Dermis microvascular lymphatic vessel endothelial cell (primary cell): ENCODE measurements at places on chromosomes 16 and 17. TPM values are rescaled to one million over a fixed set of nuclear protein-coding genes. Genes with fewer than 3 reads are reported as not detected.

AANAT gene
- total RNA-seq: not detected in 2 replicates

SSTR5 gene
- 0.13 and 0.38 TPM in 2 replicates for total RNA-seq

PIPOX gene
- 1.1 and 1.2 TPM in 2 replicates for total RNA-seq

BAIAP3 gene
- total RNA-seq: 0.64 and 1.6 TPM in 2 replicates

CDIP1 gene
- total RNA-seq: 4.7 and 11.9 TPM in 2 replicates

CCL13 gene
- not detected in 2 replicates for total RNA-seq

NDUFB10 gene
- 137 and 147 TPM in 2 replicates for total RNA-seq

CACNG4 gene
- not detected in 2 replicates for total RNA-seq

RUNDC3A gene
- 0.13 and 0.25 TPM in 2 replicates for total RNA-seq

GSDMA gene
- total RNA-seq: not detected in 2 replicates

KRTAP1-1 gene
- total RNA-seq: not detected in 2 replicates

PYY gene
- not detected in 2 replicates for total RNA-seq

ABCC11 gene
- total RNA-seq: not detected in 2 replicates

KRT33B gene
- not detected in 2 replicates for total RNA-seq

ALOXE3 gene
- total RNA-seq: not detected in 2 replicates

CCDC102A gene
- total RNA-seq: 8.9 and 11.6 TPM in 2 replicates
